T1000 (cell line): ENCODE measurements at places on chromosomes 4 and X.
A peak's percentile ranks its signal among the peaks of the same experiment; 100 is the strongest.

GRCh38 chr4:83639849-83640493 is 104.1 kb downstream of the GPAT3 start:
- DNase-seq, result peak; percentile 50

DNA sequence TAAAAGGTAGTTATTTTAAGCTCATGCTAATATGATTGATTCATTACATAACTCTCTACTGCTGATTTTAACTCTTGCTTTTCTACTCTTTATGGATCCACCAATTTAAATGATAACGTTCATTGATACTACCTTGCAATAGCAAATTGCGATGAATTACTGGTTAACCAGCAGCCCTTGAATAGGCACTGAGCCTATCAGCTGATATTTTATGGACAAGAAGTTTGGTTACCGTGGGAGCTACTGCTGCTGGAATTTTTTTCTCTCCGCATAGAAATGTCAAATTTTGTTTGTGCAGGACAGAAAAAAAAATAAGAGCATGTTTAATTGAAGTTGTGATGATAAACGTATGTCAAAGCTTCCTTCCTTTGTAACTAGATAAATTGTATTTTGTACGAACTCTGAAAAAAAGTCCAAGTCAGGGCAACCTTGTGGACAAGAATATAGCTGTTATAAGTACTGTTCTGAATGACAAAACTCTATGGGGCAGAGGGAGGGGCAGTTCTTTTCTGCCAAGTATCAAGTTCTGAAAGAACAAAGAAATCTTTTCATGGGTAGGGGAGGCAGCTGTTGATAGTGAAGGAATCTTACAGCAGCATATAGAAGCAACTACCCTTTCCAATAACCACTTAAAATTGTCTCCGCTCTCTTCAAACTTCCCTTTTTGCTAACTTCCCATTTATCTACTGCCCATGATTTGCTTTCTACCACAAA is 434.9 kb upstream of the PABPC4L start:
- DNase-seq, result no peak

DNA sequence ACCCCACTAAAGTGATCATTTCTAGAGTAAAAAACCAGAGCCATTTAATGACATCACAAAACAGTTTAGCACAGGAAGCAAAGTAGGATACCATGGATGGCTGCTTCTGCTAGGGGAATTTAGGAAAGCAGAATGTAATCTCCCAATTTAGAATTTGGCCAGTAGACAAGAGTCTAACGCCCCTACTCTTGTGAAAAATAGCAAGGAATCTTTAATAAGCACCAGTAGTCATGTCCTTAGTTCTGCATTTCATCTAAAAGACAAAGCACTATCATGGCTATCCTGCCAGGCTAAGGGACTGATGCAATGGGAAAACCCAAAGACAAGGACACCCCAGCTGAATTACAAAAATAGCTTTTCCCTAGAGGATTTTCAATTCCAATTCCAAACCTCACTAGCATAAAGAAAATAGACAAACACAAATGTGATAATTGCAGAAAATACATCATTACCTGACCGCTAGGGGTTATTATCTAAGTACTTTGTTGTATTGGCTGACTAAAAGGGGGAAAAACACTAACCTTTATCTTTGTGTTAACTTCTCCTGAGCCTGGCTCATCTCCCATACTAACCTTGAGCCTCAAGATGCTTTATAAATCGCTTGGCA is 2.6 kb upstream of the AMMECR1 start:
- DNase-seq, result no peak

- DNase-seq, result no peak
Measured at GRCh38 chr4:102707150-102707549, 53.6 kb downstream of the MANBA start.

GRCh38 chr4:181819946-181820345 is 423.3 kb upstream of the TENM3 start:
- DNase-seq, result no peak

GRCh38 chr4:168143601-168144000 is 51.3 kb downstream of the ANXA10 start:
- no peak for DNase-seq

DNA sequence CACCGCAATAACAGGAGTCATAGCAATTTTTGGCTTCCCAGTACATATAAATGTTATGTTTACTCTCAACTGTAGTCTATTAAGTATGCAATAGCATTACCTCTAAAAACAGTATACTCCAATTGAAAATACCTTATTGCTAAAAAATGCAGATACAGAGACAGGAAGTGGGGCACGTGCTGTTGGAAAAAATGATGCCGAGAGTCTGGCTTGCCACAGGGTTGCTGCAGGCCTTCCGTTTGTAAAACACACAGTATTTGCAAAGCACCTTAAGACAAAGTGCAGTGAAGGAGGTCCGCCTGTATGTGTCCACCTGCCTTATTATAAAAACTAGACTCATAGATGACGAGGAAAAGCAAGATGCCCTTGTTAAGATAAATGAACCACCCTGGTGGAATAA is 23.5 kb downstream of the CD99 start:
- no peak for DNase-seq

DNA sequence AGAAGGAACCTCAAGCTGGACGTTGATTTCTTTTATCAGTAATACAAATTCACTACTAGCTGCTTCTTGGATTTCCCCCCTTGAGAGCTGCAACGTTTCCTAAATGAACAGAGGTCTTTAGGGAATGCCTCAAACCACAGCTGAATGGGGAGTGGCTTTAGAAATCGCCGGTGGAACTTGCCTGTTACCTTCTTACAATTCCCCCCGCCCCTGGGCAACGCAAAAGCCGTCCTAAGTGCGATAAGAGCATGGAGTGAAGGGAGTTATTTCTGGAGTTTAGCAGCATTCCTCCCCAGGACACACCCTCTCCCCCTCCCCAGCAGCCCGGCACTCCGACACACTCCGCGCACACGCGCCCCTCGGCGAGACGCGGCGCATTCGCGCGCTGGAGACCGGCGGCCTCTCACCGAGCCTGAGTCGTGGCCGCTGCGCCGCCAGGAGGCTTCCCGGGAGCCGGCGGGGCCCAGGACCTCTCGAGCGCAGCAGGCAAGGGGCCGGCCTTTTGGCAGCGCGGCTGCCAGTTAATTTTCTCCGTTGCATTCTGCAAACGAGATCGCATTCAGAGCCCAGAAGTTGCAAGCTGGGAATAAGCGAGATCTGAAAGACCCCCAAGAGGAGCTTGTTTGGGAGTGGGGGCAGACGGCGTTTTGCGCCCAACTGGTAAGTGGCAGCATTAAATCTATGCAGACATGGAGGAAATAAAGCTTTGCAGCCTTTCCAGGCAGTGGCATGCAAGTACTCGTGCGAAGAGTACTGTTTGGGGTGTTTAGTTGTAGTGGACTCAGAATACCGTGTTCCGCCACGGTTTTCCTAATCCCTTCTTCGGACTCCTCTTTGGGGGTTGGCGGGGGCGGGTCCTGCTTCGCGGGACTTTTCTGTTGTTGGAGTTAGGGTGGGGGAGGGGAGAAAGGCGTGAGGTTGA is 134.7 kb downstream of the PALLD start:
- no peak for DNase-seq

DNA sequence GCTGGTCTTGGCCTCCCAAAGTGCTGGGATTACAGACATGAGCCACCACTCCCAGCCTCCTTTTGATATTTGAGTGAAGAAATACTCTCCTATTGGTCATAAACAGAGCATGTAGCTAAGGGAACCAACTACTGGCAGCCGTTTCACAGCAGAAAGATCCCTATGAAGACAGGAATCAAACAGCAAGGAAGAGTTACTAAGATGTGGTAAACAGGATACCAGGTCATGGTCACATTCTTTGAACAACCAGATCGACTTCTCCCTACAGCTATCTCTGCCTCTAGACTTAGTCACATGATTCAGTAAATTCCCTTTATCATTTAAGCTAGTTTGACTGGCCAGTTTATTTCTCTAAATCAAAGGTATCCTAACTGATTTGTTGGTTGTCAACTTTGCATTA is 9.0 kb upstream of the HNRNPD start:
- no peak for DNase-seq

DNA sequence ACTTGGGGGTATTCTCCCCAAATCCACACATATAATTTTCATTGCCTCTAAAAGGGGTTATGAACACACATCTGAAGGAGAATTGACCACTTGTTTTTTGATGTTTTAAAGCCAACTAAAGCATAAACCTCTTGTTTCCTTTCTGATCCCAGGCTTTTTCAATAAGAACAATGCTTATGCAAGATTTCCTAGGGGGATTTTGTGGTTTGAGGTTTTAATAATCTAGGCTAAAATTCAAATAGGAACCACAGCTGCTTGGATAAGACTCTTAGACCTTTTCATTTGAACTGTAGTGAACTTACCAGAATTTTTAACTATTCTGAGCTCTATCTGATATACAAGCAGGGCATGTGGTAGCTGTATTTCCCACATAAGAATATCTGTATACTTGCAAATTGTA is 651.1 kb downstream of the ANKRD50 start:
- DNase-seq, result no peak

- no peak for DNase-seq
Measured at GRCh38 chr4:125663896-125664767, 349.4 kb downstream of the FAT4 start.

DNA sequence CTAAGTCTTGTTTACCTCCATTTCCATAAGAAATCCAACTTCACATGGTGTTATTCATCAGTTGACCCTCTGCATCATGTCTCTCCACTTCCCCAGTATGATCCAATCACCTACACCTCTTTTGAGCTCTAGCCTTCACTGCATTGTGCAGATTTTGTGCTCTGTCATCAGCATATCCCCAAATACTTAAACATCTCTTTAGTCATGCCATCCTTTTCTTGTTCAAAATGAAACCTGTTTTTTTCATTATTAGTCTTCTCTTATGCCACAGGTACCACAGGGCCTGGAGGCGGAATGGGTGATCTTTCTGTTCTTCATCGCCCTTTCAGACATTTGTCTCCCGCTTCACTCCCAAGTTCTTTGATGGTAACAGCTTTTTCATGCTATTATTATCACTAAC is 382.7 kb upstream of the GALNTL6 start:
- no peak for DNase-seq

GRCh38 chrX:39605183-39605582 is 492.6 kb downstream of the BCOR start:
- DNase-seq, result no peak

GRCh38 chrX:10922159-10922558 is 189.0 kb upstream of the HCCS start:
- DNase-seq, result peak; percentile 7

DNA sequence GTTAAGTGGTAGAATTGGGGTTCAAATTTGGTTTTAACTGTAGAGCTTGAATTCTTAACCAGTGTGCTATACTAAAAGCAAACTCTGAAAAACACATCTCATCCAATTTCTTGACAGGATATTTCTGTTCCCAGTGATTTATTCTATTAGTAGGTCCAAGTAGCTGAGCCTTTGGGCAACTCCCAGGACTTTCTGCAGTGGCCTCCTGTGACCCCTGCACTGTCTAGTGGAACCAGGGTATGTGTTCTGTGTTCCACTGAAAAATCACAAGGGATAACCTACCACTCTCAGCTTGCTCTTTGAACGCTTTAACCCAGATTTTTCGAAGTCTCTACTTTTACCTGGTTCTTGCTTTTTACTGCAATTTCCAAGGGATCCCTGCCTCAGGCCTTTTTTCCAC is 58.0 kb upstream of the SCOC start:
- no peak for DNase-seq

DNA sequence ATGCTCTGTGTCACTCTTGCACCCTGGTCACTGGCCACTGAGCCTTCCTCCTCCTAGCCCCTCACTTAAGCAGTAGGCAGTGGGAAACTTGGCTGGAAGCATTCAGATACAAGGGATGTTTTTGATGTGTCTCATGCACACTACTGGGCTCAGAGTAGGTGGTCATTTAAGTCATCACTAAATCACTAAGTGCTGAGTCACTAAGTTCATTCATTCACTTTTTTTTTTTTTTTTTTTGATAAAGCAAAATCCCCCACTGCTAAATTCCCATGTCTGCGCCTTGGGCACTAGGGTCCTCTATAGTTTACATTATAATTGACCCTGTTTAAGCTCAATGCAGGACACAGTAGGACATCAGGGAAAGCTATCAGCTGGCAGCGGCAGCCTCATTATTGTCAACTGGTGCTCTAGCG is 182.4 kb upstream of the MBNL3 start:
- no peak for DNase-seq

- DNase-seq, result no peak
Measured at GRCh38 chrX:154348114-154348531, 26.3 kb downstream of the FLNA start.

DNA sequence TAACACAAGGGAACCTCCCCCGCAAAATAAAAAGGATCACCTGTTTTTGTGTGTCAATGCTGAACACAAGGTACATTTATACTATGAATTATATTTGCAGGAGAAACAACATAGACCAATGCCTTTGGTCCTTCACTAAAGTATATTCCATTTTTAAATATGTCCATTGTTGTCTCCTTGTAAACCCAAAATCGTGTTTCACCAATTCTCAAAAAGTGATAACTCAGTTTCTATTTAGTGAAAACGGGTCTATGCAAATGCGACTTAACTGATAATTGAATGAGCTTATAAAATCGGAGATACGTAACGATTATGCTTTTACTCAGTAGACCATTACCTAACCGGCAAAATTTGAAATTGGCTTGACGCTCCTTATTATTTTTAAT is 2.1 kb downstream of the BRWD3 start:
- no peak for DNase-seq

DNA sequence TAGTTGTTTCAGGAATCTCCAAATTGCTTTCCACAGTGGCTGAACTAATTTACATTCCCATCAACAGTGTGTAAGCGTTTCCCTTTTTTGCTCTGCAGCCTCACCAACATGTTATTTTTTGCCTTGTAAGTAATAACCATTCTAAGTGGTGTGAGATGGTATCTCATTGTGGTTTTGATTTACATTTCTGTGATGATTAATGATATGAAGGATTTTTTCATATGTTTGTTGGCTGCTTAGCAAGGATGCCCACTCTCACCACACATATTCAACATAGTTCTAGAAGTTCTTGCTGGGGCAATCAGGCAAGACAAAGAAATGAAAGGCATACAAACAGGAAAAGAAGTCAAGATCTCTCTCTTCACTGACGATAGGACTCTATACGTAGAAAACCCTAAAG is 472.4 kb downstream of the ZNF674 start:
- DNase-seq, result no peak

DNA sequence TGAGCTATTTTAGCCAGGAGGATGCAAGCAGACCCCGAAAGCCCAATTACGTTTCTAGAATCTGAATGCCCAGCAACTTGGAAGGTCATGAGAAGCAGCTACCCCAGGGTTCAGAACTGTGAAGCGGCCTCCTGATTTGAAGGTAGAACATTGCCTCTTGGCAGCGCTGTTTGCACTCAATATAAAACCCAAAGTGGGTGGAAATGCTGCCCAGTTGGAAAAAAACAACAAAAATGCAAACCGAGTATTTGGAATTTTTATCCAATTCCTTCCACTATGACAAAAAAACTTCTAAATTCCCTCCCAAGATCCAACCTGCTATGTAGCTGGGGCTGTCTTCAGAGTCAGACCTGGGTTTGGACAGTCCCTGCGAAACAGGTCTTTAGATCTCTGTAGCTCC is 103.3 kb upstream of the RBPJ start:
- DNase-seq, result no peak
